Caki2 (cell line): ENCODE measurements at places on chromosomes 1 and 21. TPM values are rescaled to one million over a fixed set of nuclear protein-coding genes. Genes with fewer than 3 reads are reported as not detected.

GRCh38 chr1:159468321-159468720, 28.8 kb downstream of the OR10J1 start:
- no peak for DNase-seq

GRCh38 chr1:85582687-85583591, 2.4 kb downstream of the CCN1 start:
- DNase-seq, result peak; percentile 23

DNA sequence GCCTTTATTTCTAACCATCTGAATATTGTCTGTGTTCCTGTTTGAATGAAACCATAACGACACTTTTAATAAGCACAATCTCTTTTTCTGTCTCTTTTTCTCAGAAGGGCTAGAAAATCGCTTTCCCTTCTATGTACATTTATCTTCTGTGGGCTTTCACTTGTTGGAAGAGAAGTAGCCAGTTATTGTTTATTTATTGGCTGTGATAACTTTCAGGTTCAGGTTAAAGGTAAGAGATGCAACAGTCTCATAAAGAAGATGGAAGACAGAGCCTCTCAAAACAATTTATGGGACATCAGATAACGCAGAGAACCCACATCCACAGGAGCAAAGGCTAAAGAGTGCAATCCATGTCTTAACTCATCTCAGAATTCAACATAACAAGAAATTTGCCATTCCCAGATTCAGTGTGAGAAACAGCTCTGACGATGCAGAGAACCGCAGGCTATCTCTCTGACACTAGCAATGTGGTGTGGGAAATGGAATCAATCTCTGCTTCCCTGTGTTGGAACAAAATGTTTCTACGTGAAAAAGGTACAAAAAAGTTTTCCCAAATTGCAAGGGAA, 4.1 kb upstream of the CD244 start:
- DNase-seq, result no peak

GRCh38 chr1:7395251-7395650, 375.8 kb upstream of the VAMP3 start:
- DNase-seq, result no peak

DNA sequence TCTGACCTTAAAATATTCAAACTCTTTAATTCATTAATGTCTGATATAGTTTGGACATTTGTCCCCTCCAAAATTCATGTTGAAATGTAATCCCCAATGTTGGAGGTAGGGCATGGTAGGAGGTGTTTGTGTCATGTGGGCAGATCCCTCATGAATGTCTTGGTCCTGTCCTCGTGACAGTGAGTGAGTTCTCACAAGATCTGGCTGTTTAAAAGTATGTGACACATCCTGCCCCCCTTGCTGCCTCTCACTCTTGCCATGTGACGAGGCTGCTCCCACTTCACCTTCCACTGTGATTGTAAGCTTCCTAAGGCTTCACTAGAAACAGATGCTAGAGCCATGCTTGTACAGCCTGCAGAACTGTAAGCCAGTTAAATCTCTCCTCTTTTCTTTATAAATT, 21.3 kb upstream of the FBXO28 start:
- no peak for DNase-seq

DNA sequence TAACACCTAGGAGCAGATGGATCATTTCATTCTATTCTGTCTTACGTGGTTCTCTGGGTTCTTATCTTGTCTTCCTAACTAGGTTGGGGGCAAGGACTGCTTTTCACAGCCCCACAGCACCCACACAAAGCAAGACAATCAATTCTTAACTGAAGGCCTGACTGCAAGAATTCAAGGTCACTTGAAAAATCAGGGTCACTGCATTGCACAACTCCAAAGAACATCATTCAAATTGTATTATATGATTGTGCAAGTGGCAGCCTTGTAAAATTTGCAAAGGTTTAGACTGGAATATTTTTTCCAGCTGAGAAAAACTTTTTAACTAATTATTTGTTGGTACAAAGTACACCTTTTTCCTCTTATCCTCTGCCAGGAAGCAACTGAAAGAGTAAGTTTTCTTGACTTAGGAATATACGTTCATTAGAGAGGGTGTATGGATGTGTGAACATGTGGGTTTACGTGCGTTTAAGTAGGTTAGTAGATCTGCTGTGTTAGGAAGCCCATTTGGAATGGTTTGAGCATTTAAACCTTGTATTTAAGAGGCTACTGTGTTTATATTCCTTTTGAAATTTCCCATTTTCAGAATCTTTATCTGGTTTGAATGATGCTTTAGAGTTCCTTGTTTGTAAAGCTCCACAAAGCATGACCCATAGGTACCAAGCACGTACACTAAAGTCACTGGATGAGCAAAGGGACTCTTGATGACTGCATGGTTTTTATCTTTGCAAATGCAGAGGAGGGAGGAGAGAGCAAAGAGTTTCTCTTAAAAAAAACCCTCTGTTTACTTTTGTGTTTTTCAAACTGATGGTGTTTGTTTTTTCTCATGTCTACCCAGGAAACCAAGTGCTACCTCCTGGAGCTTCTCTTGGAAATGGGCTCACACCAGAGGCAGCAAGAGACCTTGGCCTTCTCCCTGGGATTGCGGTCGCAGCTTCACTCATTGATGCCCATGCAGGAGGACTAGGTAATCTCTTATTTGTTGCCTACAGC, 214.9 kb downstream of the FGGY start:
- DNase-seq, result no peak

DNA sequence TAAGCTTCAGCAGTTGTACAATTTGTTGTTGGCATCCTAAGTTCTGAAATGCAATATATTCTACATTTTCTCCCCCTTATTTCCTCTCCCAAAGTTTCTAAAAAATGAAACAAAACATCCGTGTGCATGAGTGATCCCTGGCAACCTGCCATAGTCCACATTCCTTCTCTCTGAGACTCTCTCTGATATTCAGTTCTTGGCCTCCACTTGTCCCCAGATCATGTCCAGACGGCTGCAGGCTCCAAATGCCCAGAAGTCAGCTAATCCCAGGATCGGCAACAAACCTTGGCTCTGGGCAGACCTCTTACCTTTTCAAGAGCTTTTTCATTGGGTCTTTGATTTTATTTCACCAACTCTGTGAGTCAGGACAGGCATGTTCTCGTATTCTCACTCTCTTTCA, 187.8 kb downstream of the ETS2 start:
- peak; percentile 61 for DNase-seq

GRCh38 chr1:194080826-194081225, 894.4 kb upstream of the B3GALT2 start:
- no peak for DNase-seq

The S100A10 gene
- total RNA-seq, result 456 and 483 TPM in 2 replicates

The OXCT2 gene
- 1.1 and 4.3 TPM in 2 replicates for total RNA-seq

The ATP5PB gene
- 300 and 367 TPM in 2 replicates for total RNA-seq

The WARS2 gene
- total RNA-seq, result 7.1 and 9.5 TPM in 2 replicates

The LAMC2 gene
- total RNA-seq, result 92.0 and 97.5 TPM in 2 replicates
